ENCODE measurements at places on chromosomes 4 and X.

DNA sequence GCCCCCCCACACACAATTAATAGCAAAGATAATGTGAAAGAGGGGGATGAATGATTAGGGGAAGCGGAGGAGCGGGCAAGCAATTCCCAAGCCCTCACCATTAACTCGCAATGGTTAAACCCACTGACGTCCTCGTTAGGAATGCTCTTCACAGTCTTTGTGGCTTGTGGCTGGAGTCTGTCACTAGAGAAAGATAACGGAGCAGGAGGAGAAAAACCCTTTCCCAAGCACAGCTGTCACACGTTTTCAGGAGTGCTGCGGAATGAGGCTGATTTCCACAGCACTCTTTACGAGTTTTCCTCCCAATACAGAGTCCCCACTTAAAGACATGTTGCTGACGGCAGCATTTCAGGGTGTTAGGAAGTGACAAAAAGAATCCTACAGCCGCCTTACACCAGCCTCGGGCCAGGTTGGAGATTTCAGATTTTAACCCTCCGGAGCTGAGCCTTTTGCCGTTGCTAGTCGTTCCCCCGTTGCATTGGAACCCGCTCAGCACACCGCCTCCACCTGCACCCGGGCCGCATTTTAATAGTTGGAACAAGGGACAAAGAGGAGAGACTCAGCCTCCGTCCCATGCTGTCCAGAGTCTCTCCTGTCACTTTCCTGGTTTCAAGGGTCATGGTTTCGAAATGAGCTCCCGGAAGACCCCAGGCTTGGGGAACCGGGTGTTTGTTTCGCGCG, 92.2 kb downstream of the GEMIN8 start:
- DNase-seq = no peak

- no peak for DNase-seq
These were observed 2.6 kb downstream of the INTS6L start for GRCh38 chrX:135522878-135523693.

GRCh38 chr4:39614487-39615162, 24.0 kb downstream of the SMIM14 start:
- no peak for DNase-seq

GRCh38 chr4:3645711-3646679, 113.8 kb upstream of the LRPAP1 start:
- DNase-seq = no peak

- DNase-seq = no peak
These were observed 2.8 kb downstream of the PNMA5 start for GRCh38 chrX:152991123-152991522.

- no peak for DNase-seq
These were observed 155.6 kb downstream of the GBA3 start for GRCh38 chr4:22848332-22848731.

DNA sequence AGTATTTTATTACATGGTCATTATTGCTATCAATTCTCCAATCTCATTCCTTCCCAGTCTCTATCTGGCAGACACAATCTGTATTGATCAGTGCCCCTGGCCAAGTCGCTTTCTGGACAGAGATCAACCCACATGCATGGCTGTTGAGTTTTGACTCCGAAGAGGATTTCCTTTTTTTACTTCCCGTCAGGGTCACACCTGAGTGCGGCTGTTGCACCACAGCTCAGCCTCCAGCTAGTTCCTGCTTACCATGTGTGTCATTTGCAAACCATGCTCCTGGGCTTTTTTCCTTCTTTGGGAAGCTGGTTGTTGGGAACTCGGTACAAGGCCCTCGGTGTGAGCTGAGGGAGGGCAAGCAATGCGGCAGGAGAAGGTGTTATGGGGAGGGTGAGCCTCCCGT, 11.7 kb downstream of the MAGED2 start:
- DNase-seq = no peak

DNA sequence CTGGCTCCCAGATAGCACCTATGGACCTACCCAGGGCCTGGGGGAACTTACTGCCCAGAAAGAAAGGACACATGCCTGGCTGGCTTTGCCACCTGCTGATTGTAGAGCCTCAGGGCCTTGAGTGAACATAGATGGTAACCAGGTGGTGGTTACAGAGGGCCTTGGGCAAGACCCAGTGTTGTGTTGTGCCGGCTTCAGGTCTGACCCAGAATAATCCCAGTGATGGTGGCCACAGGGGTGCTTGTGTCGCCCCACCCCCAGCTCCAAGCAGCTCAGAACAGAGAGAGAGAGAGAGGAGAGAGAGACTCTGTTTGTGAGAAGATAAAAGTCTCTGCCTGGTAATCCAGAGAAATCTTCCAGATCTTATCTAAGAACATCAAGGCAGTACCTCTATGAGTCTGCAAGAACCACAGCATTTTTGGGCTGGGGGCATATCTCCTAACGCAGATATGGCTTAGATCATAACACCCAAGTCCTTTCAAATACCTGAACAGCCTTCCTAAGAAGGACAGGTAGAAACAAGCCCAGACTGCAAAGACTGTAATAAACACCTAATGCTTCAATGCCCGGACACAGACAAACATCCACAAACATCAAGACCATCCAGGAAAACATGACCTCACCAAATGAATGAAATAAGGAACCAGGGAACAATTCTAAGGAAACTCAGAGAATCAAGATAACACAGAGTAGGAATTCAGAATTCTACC, 16.3 kb upstream of the RP2 start:
- DNase-seq = no peak

GRCh38 chr4:77040270-77040669, 35.5 kb downstream of the CCNI start:
- no peak for DNase-seq

- no peak for DNase-seq
These were observed 52.8 kb downstream of the FAM47C start for GRCh38 chrX:37060999-37061398.

GRCh38 chr4:172652369-172652768, 516.2 kb upstream of the GALNT7 start:
- no peak for DNase-seq

DNA sequence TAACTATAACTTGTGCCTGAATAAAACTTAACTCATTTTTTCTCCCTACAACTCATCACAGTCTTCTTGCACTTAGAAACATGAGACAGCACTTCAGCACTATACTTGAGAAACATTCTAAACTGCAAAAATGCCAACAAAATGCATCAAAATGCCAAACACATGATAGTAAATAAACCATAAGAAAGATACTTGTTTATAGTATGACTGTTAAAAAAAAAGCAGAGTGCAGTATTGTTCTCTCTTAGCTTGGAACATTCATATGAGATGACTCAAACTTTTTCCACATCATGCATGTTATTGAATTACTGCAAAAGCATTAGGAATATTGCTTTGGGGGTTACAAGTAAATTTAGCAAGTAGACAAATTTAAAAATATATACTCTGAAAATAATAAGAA, 135.7 kb upstream of the ANXA10 start:
- no peak for DNase-seq

DNA sequence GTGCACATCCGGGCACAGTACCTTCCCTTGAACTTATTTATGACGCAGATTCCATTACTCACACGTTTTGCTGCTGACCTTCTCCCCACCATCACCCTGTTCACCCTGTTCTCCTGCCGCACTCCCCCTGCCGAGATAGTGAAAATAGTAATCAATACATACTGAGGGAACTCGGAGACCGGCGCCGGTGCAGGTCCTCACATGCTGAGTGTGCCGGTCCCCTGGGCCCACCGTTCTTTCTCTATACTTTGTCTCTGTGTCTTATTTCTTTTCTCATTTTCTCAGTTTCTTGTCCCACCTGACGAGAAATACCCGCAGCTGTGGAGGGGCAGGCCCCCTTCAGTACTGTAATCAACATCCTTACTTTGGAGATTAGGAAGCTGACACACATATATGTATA, 1337.1 kb upstream of the PABPC4L start:
- no peak for DNase-seq

DNA sequence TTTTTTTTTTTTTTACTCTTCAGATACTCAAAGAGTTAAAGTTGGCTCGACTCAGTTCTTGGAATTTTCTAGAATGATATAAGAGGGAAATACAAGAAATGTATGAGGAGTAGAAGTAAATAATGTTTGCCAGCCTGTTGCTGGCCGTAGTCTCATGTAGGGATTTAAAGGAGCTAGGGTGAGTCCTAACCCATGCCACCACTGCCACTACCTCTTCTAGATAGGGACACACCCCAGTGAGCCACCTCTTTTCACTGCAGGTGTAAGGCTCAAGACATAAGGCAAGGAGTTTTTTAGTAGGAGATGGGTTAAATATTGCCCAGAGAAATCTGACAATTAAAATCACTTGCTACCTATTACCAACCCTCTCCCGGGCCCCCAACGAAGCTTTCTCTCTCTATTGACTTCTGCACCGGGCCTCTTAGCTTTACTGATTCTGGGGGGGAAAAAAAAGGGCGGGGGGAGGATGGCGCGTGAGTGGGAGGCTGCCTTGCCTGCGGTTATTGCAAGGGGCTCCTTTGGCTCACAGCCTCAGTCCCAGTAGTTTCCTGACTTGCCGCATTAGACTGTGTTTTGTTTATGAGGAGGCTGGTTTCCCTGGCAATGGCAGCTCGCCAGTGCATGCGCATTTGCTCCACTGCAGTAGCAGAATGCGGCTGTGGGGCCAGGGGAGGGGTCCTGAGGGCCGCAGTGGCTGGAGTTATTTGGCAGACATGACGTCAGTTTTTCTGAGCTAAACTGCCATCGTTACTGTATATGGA, 3.0 kb downstream of the LINC00632 start:
- DNase-seq = peak; percentile 23

- no peak for DNase-seq
These were observed 66.8 kb downstream of the USP46 start for GRCh38 chr4:52592287-52592686.

DNA sequence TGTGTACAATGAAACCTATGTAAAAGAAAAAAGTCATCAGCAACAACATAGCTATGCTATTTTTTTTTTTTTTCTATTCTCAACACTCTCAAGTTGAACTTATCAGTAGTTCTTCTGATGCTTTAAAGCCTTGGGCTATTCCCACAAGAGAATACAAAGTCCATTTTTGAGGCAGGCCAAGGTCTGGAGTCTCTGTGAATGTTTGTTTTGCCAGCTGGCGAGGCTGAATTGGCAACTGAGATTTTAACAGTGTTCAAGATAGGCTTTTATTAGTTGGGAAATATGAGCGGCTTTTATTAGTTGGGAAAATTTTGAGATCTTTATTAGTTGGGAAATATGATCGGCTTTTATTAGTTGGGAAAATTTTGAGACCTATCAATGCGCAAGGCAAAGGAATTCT, 336.6 kb downstream of the SLITRK2 start:
- no peak for DNase-seq

DNA sequence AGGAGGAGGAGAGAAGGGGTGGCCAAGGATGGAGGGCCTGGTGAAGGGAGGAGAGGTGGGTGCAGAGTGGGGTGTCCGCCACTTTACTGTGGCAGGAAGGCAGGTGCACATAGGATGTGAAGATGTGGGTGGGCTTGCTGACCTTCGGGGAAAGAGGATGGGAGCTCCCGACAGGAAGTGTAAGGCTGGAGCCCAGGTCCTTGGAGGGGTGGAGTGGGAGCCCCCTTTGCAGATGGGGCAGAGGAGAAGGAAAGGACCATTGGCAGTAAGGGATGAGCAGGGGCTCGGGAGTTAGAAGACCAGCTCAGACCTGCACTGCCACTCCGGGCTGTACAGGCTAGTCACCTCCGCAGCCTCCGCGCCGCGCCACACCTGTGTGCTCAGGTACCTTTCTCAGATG, 89.5 kb downstream of the EVC start:
- DNase-seq = no peak

- DNase-seq = no peak
These were observed 46.9 kb upstream of the SYTL5 start for GRCh38 chrX:37959212-37960021.

GRCh38 chrX:97215186-97215585, 331.5 kb downstream of the RPA4 start:
- no peak for DNase-seq

- no peak for DNase-seq
These were observed 337.1 kb upstream of the PUDP start for GRCh38 chrX:7485061-7485460.
